GM13976 (cell line): ENCODE measurements at places on chromosomes 1 and 21.
A peak's percentile ranks its signal among the peaks of the same experiment; 100 is the strongest.

- no peak for DNase-seq
Observed at GRCh38 chr1:196344453-196344852, 263.8 kb downstream of the KCNT2 start.

GRCh38 chr21:17343055-17343454, 169.8 kb upstream of the CXADR start:
- no peak for DNase-seq

GRCh38 chr1:67588178-67588855, 96.7 kb upstream of the GADD45A start:
- DNase-seq, result no peak

- DNase-seq, result no peak
Observed at GRCh38 chr1:83796409-83796808, 202.5 kb downstream of the TTLL7 start.

DNA sequence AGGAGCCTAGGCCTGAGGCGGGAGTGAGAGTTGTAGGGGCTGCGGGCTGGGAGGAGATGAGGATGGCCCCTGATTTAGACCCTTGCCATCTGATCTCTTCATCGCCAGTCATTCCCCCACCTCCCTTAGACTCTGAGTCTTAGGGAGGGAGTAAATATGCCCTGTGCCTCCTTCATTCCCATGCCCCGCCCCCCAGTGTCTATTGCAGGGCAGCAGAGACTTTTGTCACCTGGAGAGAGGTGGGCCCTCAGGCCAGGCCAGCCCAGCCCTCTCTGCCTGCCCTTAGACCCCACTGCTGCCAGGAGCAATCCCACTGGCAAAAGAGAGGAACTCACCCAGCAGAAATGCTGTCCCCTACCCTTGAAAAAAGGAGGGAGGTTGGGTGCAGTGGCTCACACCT, 3.2 kb upstream of the MFAP2 start:
- DNase-seq, result no peak

DNA sequence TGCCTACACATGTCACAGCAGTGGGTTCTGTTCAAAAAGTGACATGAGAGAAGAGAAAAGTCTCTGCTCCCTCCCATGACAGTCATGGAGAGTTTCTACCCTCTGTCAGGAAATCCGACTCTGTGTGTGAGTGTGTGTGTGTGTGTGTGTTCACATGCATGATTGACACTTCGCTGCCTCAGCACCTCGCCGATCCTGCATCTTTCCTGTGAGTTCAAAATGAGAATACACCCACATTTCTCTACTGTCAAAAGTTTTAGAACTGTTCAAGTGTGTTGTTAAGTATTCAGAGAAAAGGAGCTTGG, 46.2 kb upstream of the COX20 start:
- no peak for DNase-seq

GRCh38 chr1:208031316-208031931, 120.5 kb upstream of the CD34 start:
- no peak for DNase-seq

DNA sequence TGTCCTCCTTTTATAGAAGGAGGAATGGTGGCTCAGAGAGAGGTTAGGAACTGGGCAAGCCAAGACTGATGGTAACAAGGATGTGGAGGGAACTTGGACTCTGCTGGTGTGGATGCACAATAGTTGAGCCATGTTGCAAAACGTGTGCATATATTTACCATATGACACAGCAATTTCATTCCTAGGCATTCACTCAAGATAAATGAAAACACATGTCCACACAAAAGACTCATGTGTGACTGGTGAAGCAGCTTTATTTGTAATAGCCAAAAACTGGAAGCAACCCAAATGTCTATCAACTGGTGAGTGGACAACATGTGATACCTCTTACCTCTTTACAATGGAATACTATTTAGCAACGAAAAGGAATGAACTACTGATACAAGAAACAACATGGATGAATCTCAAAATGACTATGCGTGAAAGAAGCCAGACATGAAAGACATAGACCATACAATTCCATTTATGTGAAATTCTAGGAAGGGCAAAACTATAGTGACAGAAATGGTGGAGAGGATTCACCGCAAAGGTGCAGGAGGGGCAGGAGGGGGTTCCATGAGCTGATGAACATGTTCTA, 36.2 kb downstream of the CAMK2N1 start:
- no peak for DNase-seq

DNA sequence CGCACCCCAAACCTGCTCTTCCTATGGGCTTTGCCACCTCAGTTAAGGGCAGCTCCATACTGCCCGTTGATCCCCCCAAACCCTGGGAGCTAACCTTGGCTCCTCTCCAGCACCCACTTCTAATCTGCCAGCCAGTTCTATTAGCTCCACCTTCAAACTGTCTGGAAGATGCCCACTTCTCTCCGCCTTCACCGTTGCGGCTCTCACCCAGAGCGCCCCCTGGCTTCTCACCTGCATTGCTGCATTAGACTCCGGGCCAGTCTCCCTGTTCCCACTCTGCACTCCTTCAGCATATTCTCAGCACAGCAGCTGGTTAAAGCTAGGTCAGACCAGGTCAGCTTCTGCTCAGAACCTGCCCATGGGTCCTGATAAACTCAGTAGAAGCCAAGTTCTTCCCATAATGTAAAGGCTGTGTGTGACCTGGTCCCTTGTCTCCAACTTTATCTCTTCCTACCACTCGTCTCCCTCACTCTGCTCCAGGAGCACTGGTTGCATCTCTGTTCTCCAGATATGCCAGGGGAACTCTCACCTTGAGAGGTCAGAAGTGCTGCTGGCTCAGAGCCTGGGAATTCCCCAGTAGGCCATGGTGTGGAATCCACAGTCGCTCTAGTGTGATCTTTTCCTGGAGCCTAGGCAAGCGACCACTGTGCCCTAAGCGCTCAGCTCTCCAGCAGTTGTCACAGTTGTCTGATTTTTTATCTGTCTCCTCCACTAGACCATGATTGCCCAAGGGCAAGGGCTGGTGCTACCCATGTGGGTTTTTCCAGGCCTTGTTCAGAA, 150.3 kb downstream of the HMGB4 start:
- peak; percentile 26 for DNase-seq

- no peak for DNase-seq
Observed at GRCh38 chr1:169812131-169812530, 17.4 kb upstream of the METTL18 start.

- DNase-seq, result no peak
Observed at GRCh38 chr1:17617787-17618557, 78.5 kb downstream of the ARHGEF10L start.

DNA sequence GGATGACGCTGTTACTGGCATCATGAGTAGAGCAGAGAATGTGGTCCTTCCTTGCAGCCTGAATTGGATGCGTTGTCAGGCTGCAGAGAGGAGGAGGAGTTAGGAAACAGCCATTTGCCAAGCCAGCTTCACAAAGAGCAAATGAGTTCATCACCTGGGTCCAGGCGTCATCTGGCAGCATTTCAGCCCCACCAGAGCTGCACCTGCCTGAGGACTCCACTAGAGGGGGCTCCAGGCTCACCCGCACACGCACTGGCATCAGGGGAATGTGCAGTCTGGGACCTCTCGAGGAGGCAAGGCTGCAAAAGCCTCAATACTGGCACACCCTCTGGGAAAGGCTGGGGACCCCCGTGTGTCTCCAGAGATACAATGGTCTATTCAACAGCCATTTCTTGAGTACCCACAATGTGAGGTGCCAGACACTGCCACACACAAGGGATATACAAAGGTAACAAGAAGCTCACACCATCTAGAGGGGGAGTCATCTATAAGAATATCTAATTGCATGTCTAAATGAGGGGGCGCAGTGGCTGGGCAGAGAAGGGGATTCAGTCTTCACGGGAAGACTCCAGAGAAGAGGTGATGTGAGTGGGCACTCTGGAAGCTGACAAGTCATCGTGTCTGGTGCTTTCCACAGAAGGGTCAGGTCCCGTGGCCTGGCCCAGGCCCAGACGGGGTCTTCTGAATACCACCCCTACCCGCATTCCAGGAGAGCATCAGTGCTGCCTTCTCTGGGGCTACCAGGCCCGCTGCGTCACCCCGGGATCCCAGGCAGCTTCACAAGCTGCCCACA, 53.5 kb upstream of the CNTN2 start:
- DNase-seq, result peak; percentile 91

DNA sequence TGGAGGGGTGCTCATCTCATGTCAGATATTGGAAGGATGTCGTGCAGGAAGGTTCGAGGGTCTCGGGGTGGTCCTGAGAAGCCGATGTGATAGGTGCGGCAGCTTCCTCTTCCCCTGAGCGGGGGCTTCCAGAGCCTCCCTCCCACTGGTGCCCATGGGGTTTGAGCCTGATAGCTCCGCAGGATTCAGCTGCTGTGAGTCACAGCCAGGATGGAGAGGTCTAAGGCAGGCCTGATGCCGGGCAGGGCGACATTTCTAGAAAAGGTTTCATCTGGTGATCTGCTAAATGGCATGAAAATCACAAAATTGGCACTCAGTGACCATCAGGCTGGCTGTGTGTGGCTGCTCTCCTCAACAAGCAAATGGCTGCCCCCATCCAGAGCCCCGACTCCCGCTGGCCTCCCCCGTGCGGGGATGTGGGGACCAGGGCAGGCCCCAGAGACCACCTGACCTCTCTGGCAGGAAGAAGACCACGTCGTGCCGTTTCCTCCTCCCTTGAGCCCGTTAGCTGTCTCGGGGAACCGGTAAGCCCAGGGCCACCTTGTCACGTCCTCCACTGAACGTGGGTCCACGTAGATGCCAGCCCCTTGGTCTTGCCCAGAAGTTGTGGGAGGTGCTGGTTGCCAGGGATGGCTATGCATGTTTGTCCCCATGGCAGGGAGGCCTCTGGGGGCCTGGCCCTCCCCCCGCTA, 66.1 kb downstream of the SKI start:
- DNase-seq, result no peak

DNA sequence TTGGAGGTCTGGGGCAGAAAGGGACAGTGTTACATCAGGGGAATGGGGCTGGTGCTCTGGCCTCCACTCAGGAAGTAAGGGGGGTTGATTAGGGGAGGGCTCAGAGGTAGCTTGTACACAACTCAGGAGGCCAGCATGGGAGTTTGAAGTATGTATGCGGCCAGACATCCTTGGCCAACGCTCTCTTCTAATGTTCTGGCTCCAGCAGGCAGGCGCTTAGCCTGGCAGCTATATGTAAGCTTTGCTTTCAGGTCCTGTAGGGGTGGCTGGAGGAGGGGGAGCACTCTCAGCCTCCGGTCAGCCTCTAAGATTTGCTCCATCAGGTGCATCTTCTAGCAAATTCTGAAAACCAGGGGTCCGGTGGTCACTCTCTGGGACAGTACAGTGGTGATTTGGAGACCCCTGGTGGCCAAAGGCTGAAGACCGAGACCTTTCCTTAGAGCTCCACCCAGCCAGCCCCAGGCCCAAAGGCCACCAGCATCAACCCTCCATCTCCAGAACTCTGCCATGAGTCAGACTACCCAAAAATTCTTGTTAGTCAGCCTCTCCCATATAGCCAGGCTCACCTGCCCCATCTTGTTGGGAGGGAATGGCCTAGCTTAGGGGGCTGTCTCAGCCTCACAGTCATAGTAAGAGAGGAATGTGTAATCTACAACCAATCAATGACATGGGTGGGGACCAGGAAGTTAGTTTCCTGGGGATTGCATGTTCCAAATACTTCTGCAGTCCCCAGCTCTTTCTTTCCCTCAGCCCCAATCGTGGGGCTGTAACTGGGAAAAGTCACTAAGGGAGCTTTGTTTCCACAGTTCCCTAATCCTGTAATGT, 9.7 kb upstream of the COL8A2 start:
- DNase-seq, result peak; percentile 81

DNA sequence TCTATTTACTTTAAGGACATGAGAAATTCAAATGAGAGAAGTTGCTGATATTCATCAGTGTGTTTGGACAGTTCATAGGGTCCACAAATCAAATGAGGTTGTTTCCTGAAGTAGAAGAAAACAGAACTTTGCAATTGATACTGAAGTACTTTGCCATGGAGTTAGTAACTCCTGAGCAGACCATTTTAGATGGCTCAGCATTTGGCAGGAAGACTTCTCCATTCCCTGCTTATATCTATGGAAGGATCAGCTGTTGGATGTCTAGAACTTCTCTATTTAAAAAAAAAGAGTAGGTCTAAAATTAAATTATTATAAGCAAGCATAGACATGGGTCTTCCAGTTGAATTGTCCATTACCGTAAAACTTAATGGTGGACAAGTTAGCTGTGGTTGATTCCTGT, 5.1 kb downstream of the TMEM167B start:
- DNase-seq, result no peak

GRCh38 chr1:72623299-72623708, 341.0 kb upstream of the NEGR1 start:
- peak; percentile 22 for DNase-seq

DNA sequence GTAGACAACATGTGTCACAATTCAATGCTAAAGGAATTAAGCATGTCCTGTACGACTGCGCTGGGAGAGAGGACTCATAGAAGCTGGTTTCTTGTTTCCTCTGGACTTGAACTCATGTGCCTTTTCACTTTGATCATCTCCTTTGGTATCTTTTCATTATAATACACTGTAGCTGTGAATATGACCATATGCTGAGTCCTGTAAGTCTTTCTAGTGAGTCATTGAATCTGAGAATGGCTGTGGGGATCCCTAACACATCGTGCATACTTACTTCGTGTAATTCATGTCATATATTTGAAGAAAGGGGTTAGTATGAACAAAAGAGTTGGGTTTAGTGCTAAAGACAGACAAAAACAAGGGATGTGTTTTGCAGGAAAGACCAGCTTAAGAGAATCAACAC, 148.1 kb upstream of the RUNX1 start:
- no peak for DNase-seq

DNA sequence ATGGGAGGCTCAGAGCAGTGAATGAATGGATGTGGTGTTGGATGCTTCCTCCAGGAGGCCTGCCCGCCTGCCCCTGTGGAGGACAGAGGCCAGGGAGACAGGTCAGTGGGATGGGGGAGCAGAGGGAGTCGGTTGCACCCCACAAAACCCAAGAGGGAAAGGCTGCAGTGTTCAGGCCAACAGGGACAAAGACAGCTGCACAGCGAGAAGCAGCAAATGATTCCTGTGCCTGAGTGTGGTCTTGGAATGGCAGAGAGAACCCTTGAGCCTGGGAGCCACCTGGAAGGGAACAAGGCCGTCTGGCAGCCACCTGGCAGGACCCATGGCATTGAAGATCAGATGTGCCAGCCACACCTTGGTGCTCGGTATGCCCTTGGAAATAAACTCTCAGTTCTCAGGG, 8.1 kb downstream of the TFF3 start:
- DNase-seq, result no peak

- peak; percentile 38 for DNase-seq
Observed at GRCh38 chr21:46080171-46081021, 17.5 kb upstream of the COL6A2 start.

DNA sequence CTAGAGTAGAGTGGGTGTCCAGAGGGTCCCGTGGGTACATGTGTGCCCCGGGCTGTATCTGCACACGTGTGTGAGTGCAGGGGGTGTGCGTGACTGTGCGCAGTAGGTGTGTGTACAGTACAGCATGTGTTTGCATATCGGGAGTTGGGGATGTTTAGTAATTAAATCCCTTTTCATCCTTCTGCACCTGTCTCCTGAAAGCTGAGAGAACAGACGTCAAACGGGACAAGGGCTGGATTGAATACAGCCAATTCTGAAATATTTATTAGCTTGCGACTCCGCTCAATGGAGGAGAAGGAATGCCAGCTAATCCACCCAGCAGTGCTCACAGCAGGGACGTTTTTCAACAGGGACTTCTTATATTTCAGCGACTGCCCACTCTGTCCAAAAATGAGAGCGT, 44.7 kb upstream of the CASZ1 start:
- DNase-seq, result no peak

- no peak for DNase-seq
Observed at GRCh38 chr21:15935530-15935929, 205.7 kb downstream of the USP25 start.

- DNase-seq, result no peak
Observed at GRCh38 chr1:59707178-59707791, 107.5 kb upstream of the HOOK1 start.
